Large intestine (tissue), 12 donors: ENCODE measurements at places on chromosomes 3 and 15.

GRCh38 chr15:55257012-55257670, 32.5 kb downstream of the RAB27A start:
- DNase-seq, result no peak

- peak; percentile 16 for DNase-seq
These were observed 19.4 kb downstream of the GXYLT2 start for GRCh38 chr3:72907131-72907711.

DNA sequence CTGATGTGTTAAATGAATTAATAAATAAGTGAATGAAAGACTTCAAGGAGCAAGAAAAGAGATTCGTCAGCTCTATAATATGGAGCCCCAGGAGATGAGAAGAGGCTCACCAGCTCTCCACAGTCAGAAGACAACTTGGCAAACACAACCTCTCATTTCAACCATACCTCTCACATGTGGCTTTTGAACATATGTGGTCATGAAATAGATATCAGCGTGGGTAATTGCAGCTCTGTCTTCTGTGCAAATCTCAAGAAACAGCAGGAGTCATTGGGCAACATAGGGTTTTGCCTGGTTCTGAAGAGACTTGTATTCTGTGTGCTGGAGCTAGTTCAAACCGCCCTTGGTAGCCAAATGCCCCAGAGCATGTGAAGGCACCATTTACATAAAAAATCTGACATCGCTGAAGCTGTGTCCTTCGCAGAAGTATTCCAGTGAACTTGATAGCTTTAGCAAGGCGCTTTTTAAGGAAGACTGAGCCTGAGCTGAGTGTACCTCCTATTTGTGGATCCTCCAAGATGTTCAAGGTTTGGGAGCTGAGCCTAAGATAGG, 8.4 kb downstream of the CX3CR1 start:
- DNase-seq, result no peak

GRCh38 chr15:25947323-25948314, 84.5 kb upstream of the ATP10A start:
- no peak for DNase-seq

DNA sequence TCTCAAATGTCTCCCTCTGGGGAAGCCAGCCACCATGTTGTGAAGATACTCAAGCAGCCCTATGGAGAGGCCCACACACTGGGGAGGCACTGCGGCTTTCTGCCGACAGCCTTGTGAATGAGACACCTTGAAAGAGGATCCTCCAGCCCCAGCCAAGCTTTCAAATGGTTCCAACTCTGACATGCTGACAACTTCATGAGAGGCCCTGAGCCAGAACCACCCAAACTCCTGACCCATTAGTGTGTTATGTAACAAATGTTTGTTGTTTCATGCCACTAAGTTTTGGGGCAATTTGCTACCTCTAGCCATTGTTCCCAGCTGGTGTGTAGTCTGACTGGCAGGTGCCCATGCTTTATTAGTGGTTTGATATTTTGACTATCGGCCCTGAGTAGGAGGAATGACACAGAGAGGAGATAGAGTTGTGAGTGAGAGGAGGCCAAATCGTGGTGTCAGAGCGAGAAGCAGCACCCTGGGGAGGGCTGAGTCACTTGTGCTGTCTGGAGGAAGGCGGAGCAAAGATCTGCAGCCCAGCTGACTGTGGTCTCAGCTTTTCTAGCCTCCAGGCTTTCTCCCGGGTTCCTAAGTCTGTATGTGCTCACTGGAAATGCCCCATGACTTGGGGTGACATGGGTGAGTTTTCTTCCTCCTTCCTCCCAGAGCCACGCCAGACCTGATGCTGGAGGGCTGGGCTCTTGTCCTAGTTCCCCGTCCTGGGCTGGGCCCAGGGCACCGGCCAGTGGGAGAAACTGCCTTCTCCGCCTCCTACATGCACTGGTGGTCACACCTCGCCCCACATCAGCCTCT, 56.7 kb upstream of the BLM start:
- no peak for DNase-seq
